ENCODE measurements at places on chromosomes 12 and 14.

GRCh38 chr12:3036901-3037600 lies 40.1 kb upstream of the TSPAN9 start:
- DNase-seq, result no peak

DNA sequence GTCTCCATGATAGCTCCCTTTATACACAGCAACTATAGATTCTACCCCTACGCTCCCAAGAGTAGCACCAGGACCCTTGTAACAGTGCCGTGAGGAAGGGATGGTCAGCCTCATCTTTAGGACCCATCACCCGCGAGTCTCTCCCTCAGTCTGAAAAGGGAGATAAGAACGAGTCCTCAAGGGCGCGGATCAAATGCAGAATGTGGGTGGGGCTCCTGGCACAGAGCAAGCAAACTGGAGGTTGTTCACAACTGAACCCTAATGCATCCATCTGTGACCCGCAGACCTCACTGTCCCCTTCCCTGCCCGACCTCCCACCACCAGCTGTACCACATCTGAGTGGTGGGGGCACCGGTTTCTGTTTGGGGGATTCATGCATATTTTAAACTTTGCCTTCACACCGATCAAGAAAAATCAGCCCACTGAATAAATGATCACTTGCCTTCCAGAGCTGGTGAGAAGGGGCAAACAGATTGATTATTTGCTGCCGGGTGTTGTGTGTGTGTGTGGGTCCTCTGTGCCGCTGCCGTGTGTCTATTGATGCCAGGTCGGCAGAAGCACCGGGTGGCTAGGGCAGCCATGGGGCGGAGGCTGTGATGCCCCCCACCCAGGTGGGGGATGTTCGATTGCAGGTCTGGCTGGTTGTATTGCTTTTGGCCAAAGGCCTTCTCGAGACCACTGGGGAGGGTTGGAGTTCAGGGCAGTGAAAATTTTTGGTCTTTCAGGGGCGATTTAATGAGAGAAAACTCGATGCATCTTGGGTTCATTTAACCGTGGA lies 35.7 kb upstream of the BEGAIN start:
- DNase-seq, result no peak

GRCh38 chr14:62303437-62303836 lies 541.2 kb downstream of the SNAPC1 start:
- DNase-seq, result no peak

- DNase-seq, result no peak
These were observed 42.8 kb downstream of the KDM2B start for GRCh38 chr12:121537814-121538698.

DNA sequence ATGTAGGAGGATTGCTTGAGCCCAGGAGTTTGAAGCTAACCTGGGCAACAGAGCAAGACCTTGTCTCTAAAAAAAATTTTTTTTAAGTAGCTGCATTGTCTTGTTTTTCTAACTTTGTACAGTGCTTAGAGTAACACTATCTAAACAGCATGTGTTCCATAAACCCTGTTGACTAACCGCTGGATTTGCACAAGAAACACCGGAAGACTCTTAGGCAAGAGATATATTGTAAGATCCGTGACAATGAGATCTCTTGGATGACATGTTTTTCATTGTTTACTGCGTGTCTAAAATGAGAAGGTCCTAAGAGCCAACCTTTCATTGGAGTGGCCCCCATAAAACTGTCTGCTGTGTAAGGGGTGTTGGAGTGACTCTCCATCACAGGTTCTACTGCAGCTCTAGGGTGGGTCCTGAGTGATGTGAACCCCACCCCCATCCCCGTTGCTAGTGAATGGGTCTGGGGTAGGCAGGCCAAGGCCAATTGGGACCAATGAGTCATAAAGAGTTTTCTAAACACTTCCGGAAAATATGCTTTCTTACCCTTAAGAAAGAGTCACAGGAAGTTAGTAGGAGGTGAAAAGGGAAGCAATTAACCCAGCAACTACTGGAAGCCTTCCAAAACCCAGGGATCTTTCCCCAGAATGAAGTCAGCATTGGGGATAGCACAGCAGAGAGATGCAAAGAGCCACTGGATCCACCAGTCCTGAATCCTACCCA lies 24.3 kb upstream of the PCNX1 start:
- DNase-seq, result no peak

DNA sequence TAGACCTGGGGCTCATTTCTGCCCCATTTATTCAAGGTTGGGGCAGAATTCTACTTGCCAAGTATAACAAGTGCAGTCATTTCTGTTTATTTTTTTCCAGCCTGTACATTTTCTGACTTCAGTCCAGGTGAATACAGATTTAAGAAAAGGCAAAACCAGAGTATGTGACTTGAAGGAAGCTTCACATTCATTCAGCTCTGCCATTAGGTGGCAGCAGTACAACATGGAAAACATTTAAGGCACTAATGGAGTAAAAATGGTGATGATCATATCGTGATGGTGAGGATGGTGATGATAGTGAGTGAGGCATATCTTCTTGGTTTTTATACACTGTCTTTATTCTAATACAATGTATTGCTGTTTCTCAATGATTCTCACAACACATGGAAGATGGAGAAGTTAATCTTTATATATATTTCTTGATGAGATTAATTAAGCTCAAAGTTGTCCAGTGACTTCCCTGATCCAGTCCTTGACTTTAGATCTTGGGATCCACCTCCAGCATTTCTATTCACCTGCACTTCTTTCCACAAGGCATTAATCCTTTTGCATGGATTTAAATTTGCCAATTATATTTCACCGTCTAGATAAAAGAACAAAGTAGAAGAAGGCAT lies 176.7 kb upstream of the SEL1L start:
- peak; percentile 5 for DNase-seq

GRCh38 chr14:54763761-54764160 lies 138.9 kb downstream of the GCH1 start:
- DNase-seq, result no peak

GRCh38 chr12:7093486-7093885 lies 1.2 kb upstream of the C1R start:
- no peak for DNase-seq

DNA sequence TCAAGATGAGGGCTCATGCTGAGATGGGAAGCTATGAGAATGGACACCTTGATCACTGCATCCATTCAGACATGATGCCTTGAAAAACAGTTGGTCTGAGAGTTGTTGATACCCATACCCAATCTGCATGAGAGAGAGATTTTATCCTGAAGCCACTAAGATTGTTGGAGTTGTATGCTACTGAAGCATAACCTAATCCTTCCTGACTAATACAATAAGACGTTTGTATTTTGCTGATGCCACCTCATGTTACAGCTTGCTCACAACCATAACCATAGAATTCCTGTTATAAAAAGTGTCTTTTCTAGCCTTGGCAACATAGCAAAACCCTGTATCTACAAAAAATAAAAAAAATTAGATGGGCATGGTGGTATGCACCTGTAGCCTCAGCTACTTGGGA lies 12.7 kb upstream of the SERPINA1 start:
- DNase-seq, result no peak

- no peak for DNase-seq
These were observed 43.8 kb downstream of the DDHD1 start for GRCh38 chr14:53109105-53110041.
